Bone marrow (tissue), 2 donors: ENCODE measurements at places on chromosomes 2 and 18.
A peak's percentile ranks its signal among the peaks of the same experiment; 100 is the strongest.

- DNase-seq: no peak
These were observed 443 bp downstream of the VAPA start for GRCh38 chr18:9914334-9914583.

DNA sequence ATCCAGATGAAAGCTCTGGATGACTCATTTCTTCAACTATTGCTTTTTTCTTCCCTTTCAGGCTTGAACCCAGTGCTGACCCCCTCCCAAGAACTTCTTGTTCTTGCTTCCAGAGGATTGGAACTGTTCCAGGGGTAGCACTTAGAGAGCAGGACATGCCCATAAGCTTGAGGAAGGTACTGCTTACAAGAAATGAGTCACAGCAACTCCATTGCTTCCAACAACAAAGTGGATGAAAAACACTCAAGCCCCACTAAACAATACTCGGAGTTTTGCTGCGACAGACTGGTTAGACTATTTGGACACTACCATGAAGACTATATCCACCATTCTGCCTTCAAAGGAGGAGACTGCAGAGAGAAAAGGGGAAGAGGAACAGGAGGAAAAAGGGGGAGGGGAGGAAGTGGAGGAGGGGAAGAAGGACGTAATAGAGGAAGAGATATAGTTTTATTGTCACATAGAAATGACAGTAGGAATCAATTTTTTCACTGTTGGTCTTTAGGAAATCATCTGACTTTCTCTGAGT is 1.6 kb upstream of the EPC2 start:
- peak; percentile 27 for DNase-seq

- DNase-seq: no peak
These were observed 1443.0 kb downstream of the LRP1B start for GRCh38 chr2:140687825-140688224.

GRCh38 chr2:31920962-31921361 is 89.8 kb downstream of the MEMO1 start:
- DNase-seq: no peak

DNA sequence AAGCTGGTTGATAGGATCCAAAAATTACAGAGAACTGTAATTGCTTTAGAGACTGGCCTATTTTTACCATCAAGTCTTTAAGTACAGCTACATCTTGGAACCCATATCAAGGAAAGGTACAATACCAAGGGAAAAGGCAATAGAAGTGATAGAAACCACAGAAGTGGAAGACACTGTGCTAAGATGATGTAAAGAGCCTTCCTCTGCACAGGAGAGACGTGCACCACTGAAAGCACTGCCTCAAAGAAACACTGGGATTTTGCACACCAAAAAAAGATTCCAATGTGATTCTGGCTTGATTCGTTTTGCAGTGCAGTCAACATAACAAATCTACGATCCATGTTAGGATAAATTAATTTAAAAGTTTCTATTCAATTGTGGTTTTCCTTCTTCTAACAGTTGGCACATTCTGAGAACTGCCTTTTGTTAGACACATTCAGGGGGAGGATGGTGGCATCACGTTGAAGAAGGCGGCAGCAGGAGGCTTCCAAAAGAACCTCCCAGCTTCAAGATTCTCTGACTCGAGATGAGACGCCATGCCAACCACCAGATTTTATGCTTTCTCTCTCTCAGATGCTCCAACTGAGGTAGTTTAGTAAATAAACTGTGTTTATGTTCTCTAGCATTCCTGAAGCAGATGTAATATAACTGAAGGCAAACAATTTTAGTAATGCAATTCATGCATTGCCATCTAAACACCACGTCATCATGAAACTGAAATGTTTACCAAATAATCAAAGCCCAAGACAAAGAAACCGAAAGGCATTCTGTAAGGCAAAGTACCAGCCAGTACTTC is 102.9 kb downstream of the BCL2 start:
- no peak for DNase-seq

- peak; percentile 61 for DNase-seq
These were observed 7.4 kb downstream of the PTRHD1 start for GRCh38 chr2:24785671-24786321.

GRCh38 chr2:170229744-170230143 is 51.8 kb downstream of the MYO3B start:
- no peak for DNase-seq

DNA sequence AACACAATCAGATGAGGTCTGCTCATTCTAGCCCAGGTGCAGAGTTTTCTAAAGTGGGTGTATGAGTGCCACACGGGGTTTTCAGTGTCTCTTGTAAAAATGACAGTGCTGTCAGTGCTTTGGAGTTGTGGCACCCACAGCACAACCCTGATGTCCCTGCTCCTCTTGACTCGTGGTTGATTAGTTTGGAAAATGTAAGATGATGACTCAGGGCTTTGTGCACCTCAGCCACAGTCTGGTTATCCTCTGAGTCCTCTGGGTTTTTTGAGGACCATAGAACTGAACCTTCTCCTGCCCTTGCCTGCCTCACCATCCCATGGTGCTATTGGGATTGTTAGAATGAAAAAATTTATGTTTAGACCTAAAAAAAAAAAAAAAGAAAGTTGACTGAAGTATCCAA is 105.6 kb downstream of the MYO1B start:
- no peak for DNase-seq

- no peak for DNase-seq
These were observed 7.3 kb downstream of the XRCC5 start for GRCh38 chr2:216116418-216116817.

- no peak for DNase-seq
These were observed 36.6 kb upstream of the TCF7L1 start for GRCh38 chr2:85096616-85097015.

DNA sequence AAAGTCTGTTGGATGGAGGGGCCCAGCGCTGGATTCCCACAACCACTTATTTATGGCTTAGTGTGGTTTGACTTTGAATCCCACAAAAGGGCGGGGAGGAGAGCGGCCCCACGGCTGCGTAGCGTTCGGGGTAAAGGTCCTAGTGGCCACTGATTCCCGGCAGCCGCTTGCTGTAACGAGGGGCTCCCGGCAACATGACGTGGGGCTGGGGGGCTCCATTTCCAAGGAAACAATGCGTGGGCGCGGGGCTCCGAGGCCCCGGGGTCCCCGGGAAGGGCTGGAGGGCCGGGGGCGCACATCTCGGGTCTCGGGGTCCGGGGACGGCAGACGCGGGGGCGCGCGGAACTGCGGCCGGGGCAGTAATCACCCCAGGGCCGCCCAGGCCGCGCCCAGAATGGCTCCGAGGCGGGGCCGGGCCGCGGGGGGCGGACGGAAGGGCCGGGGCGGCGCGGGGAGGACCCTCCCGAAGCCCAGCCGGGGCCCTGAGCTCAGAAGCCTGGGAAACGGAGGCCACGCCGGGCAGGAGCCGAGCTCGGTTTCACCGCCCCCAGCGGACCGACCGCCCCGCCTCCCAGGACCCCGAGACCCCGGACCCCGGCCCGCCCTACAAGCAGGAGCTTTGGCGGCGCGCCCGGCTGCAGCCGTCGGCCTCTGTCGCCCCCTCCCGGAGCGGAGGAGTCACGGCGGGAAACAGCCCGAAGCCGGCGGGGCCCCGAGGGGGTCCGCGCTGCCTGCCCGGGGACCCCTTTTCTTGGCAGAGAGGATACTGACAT is 11.9 kb upstream of the MLPH start:
- DNase-seq: peak; percentile 39

- DNase-seq: no peak
These were observed 159.1 kb downstream of the FMNL2 start for GRCh38 chr2:152493945-152494528.

DNA sequence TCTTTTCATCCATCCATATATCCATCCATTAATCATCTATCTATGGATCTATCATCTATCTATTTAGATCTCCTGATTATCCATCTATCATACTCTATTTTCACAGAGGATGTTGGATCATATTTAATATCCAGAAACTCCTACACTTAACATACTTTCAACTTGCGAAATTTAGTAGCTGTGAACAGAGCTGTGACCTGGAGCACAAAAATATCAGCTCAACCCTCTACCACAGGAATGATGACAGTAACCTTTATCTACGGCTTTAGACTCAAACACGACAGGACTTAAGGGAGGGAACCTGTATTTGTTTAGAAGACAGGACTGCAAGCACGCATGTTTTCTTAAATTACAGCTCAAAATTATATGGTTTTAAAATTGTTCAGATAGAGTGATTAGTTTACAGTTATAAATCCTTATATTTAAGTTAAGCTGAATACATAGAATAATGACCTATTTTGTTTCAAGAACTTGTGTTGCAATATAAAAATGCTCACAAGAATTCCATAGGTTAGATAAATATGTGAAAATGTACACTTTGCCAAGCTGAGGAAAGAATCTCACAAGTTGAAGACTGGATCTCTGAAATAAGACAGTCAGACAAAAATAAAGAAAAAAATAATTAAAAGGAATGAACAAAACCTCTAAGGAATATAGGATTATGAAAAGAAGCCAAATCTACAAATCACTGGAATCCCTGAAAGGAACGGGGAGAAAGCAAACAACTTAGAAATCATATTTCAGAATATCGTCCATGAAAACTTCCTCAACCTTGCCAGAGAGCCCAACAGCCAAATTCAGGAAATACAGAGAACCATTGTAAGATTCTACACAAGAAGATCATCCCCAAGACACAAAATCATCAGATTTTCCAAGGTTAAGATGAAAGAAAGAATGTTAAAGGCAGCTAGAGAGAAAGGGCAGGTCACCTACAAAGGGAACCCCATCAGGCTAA is 142.0 kb downstream of the COL6A3 start:
- DNase-seq: no peak

DNA sequence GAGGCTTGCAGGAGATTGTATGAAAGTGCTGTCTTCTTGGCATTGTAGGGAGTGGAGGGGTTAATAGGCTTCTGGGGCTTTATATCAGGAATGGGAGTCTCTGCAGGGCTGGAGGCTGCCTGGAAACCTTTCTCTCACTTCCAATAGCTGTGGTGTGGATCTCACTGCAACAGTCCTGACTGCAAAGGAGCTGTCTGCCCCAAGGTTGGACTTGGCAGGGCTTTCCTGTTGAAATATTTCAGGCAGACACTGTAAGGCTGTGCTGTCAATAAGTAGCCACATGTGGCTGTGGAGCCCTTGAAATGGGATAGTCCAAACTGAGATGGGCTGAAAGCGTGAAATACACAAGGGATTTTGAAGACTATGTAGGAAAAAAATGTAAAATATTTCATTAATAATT is 399.1 kb upstream of the SPRED2 start:
- DNase-seq: no peak

DNA sequence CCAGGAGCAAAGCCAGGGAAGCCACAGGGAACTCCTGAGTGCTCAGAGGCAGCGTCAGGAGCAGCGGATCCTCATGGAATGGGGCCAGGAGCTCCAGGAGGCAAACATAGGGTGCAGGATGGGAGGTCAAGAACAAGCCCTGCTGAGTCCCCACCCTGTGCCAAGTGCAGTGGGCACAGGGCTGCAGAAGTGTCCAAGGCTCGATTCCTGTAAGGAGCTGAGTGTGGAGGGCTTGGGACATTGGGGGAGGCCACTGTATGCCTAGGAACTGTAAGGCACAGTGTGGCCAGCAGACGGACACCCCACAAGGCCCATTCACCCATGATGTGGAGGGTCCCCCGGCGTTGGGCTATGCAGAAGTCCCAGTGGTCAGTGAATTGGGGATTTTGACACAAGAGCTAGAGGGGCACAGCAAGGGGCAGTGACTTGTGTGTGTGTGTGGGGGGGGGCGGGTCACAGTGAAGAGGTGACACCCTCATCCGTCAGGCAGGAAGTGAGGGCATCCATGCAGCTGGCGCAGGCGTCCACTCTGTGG is 55.6 kb downstream of the ACKR3 start:
- DNase-seq: no peak

- DNase-seq: no peak
These were observed 62.7 kb downstream of the RTP5 start for GRCh38 chr2:241931976-241932898.

GRCh38 chr2:59575191-59575590 is 978.3 kb downstream of the BCL11A start:
- peak; percentile 68 for DNase-seq

DNA sequence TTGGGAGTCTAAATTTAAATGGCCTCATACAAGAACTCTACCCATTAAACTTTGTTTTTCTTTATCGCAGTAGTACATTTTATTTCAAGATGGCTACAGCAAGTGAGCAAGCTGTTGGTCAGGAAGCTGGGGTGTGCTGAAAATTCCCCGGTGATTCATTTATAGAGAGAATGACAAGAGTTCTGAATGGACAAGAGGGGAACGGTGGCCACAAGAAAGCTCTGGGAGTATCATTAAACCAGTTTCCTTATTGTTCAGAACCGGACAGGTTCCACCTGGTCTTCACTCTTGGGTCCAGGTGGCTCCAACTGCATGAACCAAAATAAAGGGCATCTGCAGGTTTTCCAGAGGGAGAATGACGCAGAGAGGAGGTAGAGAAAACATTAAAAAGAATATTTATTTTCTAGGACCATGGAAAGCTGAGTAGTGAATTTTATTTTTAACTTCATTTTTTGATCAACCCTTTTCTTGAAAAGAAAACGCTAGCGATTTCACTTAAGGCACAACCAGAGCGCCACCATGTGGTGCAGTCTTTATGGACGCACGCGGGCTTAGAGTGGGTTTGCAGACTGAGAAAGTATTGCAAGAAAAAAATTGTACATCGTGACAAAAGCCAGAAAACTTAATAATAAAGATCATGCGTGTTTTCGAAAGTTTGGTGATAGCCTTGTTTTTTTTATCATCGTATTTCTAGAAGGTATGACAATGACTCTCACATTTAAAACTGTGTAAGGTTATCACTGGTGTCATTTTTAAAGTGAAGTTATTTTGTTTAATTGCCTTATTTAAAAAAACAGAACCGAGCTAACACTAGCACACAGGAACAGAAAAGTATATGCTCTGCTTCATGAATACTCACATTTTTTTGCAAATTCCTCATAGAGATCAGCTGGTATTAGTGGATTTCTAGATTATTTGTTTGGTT is 97.9 kb upstream of the NOL4 start:
- no peak for DNase-seq

- DNase-seq: no peak
These were observed 923.7 kb downstream of the SLC4A3 start for GRCh38 chr2:220550995-220551700.

DNA sequence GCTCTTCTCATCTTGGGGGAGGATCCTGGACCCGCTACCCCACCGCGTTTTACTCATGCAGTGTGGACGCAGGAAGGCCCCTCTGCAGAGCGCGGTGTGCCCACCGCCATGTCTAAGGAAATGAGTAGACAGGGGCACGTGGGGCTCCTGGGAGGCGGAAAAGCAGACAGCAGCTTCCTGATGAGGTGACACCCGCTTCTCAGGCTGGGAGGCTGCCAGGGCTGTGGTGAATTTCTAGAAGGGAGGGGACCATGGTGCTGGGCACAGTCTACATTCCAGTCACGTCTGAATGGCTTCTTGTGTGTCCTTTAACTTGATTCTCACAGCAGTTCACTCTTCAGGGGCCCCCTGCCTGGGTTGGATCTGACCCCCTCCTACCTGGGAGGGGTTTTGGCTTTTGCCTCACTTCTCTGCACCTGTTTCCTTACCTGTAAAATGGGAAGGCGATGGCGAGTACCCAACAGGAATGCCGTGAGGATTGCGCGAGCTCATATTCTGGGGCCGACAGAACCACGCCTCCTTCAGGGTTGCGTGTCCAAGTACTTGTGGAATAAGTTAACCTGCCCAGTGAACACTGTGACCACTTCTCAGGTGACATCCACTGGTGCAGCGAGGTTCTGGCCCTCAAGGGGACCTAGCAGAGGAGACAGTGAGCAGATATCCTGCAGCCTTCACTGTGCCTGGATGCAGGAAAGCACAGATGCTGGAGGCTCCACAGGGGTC is 32.3 kb upstream of the MBP start:
- no peak for DNase-seq
